Stimulated activated CD4-positive, alpha-beta T cell treated with anti-CD3 and anti-CD28 coated beads, TNF-alpha, amount 100 ng/mL, for 48 hours (primary cell): ENCODE measurements at places on chromosomes 6 and 20.
A peak's percentile ranks its signal among the peaks of the same experiment; 100 is the strongest.

- DNase-seq, result no peak
Measured at GRCh38 chr6:102895683-102896082, 1502.2 kb downstream of the GRIK2 start.

GRCh38 chr6:27448456-27448855 lies 24.4 kb downstream of the ZNF184 start:
- no peak for DNase-seq

DNA sequence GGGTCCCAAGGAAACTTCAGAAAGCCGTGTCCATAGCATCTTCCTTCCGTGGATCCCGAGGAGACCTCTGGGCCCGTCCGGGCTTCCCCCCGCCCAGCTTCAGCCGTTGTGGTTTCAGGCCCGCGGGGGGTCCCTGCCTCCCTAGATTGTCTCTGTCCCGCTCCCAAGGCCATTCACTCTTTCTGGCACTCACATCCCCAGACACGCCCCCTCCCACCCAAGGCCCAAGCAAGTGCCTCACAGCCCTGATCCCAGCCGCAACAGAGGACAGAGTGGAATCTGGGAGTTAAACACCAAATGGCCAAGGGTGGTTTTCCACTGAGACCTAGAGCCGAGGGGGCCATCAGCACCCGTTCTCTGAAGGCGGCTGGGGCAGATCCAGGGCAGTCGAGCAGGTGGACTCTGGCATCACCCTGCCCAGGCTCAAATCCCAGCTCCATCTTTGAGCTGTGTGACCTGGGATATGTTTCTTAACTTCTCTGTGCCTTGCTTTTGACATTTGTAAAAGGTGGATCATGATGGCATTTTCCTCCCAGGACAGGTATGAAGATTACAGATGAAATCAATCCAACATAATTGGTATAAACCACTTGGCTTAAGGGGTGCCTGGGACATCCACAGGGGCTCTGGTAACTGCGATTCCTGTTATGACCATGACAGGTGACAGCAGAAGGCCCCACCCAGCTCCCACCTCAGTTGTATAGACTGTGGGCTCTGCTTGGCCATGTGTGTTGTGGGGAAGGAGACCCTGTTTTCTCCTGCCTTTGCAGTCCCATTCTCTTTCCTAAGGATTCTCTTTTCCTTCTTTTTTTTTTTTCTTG lies 48.1 kb downstream of the CTCFL start:
- no peak for DNase-seq

- DNase-seq, result no peak
Measured at GRCh38 chr6:154261688-154262397, 94.8 kb downstream of the IPCEF1 start.

DNA sequence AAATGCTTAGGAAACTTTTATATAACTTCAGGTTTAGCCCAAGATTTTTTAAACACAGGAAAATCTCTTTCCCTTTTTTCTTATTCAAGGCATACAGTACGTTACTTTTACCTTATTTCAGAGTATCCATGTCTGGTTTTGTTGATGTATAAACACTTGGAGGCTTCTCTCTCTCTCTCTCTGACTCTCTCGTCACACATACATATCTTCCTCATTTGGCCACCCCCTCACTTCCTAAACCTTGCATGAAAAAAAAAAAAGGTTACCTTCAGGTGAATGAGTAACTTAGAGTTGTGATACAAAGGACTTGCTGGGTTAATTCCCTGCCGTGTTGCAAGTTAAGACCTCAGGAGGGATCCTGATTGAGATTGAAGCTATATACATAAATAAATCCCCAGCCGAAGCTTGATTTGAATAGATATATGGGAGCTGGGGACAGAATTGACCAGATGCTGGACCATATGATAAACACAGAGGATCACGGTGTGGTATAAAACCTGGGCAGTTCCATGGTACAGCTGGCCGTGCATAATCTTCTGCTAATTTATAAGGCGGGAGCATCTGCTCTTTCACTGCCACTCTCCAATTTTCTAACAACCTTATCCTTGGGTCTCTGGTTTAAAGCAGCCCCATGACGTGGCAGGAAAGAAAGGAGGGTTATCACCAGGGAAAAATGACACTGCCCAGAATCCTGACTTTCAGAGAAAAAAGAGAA lies 55.1 kb upstream of the IL20RA start:
- DNase-seq, result no peak

GRCh38 chr20:7499201-7499600 lies 441.1 kb downstream of the HAO1 start:
- no peak for DNase-seq

GRCh38 chr6:4941782-4942672 lies 61.8 kb downstream of the RPP40 start:
- peak; percentile 45 for DNase-seq

GRCh38 chr20:57330998-57331397 lies 1.4 kb downstream of the SPO11 start:
- DNase-seq, result no peak

DNA sequence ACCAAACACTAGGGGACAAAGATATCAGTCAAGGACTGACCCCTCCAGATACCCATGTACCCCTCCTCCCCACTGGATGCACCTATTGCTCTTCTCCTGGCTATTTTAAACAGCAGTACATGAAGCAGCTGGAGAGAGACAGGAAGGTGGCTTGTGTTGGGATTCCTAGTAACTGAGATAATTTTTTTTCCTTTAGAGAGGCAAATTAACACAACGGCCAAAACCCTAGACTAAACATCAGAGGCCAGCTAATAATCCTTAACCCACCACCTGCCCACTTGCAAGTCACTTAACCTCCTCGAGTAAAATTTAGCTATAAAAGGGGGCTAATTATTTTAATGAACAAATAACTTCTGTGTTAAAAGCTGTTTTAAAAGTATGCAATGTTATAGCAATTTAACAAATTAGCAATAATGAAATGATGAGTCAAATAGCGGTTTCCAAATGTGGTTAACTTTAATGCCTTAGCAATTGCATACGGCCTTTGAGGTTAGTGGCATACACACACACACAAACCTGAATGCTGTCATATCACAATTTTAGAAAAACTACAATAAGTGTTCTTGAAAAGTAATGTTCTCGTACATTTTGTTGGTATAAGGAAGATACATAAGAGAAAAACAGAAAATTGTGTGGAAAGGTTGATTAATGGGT lies 151.7 kb downstream of the FRK start:
- no peak for DNase-seq

DNA sequence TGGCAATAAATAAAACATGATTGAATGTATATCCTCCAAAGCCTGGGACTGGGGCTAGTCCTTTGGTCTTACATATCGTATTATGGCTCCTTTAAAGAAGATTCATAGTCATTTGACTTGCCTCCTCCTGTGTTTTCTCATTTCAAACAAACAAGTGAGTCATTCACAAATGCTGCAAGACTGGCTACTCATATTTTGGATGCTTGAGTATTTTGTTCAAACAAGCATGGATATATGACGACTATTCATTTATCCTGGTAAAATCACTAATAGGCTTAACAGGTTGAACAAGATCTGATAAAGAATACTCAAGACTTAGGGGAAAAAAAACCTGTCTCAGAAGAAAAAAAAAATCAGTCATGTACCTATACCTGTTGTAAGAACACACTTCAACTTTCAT lies 111.1 kb upstream of the CCDC28A start:
- DNase-seq, result no peak

GRCh38 chr20:34251619-34252018 lies 10.4 kb downstream of the ASIP start:
- no peak for DNase-seq

DNA sequence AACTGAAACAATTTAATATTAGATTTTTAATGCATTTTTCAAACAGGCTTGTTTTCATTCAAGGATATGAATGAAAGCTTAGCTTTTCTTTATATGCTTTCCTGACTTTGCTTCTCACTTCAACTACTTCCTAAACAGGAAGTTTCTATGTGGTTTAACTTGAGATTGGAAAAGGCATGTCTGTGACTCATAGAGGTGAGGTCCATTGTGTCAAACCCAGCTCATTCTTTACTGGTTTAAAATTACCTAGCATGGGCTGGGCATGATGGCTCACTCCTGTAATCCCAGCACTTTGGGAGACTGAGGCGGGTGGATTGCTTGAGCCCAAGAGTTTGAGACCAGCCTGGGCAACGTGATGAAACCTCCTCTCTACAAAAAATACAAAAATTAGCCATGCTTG lies 34.4 kb downstream of the EFHC1 start:
- no peak for DNase-seq

GRCh38 chr6:155100591-155100990 lies 105.5 kb downstream of the TIAM2 start:
- DNase-seq, result no peak

DNA sequence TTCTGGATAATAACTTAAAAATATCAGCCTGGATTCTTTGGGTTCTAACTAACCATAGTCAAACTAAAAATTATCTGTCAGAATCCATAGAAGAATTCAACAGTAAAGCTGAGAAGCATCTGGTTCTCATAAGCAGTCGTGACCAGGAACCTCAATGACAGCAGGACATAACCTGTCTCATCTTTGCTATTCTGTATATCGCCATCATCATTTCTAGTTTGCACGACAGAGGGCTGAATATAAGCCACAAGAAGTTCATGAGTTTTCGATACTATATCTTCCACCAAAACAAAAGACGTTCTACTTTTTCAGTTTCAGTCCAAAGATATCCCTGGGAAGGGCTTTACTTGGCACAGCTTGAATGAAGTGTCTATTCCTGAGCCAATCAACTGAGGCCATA lies 42.7 kb downstream of the RFPL4B start:
- DNase-seq, result no peak

DNA sequence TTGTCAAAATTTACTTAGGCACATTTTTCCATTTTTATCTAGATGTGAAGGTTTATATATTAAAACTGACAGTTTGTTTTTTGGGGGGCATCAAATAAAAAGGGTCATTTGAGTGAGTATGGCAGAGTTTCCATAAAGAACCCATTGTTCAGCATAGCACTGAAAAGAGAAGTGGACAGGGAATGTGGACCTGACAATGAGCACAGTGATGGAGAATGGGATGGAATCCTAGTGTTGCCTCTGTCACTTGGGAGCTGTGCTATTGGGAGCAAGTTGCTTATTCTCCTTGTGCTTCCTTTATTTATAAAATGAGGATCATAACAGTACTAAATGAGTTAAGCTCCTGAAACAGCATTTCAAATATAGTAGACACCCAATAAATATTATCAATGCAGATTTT lies 130.7 kb upstream of the SIM1 start:
- no peak for DNase-seq

GRCh38 chr6:169972736-169973135 lies 221.3 kb downstream of the ERMARD start:
- no peak for DNase-seq

DNA sequence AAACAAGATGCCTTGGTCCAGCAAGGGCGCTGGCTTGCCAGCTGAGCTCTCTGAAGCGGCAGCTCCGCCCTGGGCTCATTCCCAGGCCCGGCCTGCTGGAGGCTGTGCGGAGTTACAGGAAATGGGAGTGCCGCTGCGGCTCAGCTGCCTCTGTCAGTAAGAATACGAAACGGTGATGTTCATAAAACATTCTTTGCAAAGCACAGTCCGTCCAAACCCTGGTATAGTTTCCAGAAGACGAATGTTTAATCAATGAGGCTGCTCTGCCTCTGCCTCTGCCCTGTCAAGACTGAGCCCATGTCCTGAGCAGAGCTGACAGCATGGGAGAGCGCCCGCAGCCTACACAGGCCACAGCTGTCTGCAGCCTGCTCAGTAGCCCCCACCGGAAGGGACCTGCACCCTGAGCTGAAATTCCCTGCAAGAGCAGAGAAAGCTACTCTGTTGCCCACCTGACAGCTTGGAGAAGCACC lies 153.3 kb upstream of the SNX9 start:
- no peak for DNase-seq

GRCh38 chr6:41097467-41098090 lies 24.8 kb downstream of the NFYA start:
- DNase-seq, result no peak

DNA sequence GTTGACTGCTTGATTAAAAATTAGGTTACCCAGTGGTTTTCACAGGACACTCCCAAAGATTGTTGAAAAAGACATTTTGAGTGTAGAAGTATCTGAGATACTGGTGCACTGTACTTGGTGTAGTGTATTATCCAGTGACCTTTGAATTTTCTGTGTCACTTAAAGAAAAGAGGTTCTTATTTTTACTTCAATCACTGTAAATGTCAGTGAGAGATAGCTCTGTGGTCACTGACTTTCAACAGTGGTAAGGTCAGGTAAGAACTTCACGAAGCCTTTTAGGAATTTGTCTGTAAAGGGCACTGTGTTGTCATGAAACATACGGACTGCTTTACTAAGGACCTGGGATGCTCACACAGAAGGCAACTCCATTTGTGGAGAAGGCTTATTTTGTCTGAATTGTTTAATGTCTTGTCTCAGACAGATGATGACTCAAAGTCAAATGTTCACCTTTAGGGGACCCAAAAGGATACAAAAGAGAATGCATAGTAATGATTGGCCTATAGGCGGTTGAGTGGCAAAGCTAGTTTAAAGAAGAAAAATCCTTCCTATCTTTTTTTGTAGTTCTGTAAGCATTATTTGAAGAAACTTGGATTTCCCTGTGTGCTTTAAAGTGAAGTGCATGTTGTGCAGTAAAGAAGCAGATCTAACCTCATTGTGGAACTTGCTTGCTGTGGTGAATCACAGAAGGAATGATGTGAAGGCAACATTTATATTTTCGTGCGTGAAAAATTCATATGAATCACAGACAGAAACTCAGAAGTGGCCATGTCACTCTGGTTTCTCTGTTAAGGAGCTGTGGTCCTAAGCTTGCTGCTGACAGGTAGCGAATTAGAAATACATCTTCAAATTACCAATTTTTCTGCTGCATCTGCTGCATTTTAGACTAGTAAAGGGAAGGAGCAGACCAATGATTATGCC lies 47.3 kb downstream of the ZFAND3 start:
- DNase-seq, result no peak

GRCh38 chr6:28603891-28604290 lies 78.2 kb downstream of the GPX5 start:
- no peak for DNase-seq

DNA sequence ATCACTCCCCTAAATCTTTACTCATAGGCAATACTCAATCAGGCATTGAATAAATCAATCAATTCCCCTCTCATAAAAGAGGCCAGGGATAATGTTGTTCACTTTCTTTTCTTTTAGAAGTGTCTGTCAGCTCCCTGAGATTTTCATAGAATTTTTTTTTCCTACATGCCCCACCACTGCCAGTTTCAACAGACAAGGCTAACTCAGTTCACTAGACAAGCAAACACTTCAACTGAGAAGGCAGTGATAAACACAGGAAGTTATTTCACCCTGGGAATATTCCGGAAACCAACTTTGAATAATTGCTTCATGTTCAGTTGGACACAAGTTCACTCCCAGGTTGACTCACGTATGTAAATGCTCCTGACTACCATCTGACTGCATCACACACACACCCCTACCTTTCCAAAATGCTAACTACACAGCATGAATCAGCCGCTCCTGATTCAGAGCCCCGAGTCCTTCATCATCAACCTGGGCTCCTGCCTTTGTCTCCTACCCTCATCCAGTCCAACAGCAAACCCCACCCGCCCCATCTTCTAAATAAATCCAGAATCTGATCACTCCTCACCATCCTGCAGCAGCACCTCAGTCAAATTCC lies 143.9 kb downstream of the BCAS1 start:
- no peak for DNase-seq

DNA sequence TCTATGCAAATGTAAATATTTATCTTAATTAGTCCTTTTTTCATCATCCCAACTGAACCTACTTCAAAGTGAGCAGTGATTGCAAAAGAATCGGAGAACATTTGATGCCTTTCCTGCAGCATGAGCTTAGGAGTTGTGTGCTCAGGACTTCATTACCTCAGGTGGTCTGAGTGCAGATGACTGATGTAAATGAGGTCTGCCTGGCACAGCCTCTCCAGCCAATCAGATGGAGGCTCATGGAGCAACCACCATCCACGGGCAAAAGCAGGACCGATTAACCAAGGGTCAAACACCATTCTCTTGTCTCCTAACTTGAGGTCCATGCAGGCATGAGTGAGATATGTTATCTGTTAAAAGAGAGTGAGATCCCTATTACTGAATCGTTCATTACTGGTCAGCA lies 165.7 kb upstream of the CARMIL1 start:
- no peak for DNase-seq
